ENCODE measurements at places on chromosomes 1 and 21.

DNA sequence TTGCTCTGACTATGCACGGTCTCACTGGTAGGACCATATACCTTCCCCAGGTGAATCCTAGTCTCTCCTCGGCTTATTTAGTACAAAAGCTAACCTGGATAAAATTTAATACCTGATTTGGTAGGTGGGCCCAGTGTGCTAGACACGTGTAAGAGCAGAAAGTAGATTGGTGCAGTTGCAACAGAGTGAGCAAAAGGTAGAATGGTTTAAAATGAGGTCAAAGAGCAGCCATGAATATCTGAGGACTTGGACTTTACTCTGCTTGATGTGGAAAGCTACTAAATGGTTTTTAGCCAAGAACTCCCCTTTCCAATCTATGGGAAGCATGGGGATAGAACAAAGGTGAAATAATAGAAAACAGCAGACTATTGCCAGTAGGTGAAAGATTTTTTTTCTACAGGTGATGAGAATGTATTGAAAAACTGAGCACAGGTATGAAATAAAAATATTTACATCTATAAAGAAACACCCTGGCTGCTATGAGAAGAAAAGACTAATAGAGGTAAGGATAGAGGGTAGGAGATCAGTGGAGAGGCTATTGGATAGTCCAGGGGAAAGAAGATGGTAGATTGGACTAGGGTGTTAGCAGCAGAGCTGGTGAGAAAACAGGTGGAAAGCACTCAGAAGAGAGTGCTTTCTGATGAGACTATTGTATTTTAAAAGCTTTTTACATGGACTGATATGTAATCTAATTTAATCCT lies 61.3 kb upstream of the BCL9 start:
- DNase-seq: no peak

- no peak for DNase-seq
Measured at GRCh38 chr1:221993444-221993948, 251.6 kb upstream of the DUSP10 start.

- DNase-seq: no peak
Measured at GRCh38 chr1:230083053-230083452, 16.0 kb downstream of the GALNT2 start.

- DNase-seq: no peak
Measured at GRCh38 chr1:214006845-214007244, 19.1 kb downstream of the PROX1 start.

DNA sequence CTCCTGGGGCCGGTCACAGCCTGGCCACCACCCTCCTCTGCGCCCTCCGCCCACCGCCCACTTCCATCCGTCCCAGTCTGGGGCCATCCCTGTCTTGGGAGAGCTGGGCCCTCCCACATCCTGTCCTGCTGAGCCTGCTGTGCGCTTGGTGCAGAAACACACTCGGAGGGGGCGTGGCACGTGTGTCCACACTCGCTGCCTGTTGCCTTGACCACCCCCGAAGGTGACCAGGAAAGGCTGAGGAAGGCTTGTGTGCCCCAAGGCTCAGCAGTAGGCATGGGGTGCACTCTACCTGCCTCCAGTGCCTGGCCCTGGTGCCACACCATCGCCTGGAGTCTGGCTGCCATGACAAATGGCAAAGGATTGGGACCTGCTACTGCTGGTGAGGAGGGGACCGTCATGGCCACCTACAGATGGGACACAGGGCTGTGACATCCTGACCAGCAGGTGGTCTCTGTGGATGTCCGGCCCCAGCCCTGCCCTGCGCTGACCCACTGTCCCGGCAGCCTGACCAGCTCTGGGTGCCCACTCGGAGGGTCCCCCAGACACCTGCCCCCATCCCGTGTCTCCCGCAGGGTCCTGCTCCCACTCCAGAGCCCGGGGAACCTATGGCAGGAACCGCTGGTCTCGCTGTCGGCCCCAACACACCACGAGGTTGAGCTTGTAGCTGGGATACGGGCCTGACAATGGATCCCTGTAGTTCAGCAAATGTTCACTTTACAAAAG lies 23.2 kb upstream of the PTTG1IP start:
- DNase-seq: no peak

DNA sequence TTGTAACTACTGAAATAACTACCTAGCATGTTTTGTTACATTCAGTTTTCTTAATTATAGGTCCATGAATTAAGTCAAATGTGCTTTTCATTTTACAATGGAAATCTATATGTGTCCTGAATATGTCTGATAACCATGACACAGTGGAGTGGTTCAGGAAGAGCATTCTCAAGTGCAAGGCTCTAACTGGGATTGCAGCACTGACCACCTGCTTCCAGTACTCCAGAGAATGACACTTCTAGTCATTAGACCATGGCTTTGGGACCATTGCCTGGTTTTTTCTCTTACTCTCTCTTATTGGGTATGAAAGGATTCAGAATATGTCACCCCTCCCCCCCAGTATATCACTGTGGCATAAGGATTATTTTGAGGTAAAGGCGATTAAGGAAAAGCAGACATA lies 204.9 kb upstream of the CACYBP start:
- no peak for DNase-seq

- DNase-seq: peak; percentile 37
Measured at GRCh38 chr1:17877896-17878295, 122.8 kb downstream of the ACTL8 start.

DNA sequence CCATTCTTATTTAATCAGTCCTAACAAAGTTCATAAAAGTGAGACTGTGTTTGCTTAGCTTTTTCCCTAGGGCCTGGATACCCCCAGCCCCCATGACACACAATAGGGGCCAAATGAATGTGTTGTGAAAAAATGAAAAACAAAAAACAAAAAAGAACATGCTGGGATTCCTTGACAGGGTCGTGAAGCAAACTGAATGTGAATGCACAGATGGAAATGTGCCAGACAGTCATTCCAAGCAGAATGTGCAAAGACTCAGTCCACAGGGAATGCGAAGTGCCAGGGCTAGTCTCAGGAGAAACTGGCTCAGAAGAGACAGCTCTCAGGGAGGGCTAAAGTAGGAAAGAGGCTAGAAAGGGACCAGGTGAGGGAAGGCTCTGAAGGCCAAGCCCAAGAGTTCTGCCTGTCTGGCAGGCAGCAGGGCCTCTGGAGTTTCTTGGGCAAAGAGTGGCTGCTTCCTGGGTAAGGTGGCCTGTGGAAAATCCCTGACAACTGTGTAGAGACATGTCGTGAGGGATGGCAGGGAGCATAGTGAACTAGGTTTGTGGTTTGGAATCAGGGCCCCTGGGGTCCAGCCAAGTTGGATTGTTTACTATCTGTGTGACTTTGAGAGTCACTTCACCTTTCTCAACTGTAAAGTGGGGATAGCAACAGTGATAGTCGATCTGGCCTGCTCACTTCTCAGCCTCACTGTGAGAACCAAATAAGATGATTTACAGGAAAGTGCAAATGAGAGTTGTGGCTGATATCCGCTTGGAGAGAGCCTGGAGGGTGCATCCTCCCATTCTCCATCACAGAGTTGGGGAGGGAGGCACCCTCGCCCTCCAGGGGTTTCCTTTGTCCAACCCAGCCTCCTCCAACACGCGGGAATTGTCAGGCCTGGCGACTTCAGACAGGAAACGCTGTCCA lies 1.2 kb upstream of the ADAM15 start:
- DNase-seq: peak; percentile 37

DNA sequence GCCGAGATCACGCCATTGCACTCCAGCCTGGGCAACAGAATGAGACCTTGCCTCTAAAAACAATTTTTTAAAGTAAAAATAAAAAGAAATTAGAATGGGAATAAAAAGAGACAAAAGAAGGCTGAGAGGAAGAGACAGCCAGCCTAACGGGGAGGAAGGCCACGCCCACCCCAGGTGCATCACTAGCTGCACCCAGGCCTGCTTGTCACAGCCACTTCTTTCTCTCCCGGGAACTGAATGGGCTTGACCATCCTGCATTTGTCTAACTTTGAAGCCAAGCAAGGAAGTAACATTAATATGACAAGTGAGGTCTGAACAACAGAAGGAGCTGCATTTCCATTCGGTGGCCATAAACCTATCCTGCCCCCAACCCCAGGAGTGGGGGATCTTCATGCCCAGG lies 20.8 kb upstream of the EFNA1 start:
- no peak for DNase-seq

DNA sequence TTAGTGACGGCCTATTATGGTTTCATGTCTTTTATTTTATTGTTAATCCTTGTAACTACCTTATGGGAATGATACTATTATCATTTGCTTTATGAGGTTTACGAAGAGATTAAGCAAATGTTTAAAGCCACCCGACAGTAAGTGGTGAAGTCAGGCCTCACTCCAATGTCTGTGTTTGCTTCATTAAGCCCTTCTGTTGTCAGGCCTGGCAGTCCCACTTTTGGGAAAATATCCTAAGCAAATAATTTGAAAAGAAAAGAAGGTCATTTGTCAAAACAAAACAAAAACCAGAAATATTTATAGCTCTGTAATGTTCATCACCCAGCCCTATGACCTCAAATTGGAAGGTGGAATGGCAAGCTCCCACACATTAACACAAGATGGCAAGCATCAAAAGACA lies 40.7 kb upstream of the USP24 start:
- no peak for DNase-seq

- peak; percentile 61 for DNase-seq
Measured at GRCh38 chr1:46653405-46653958, 14.7 kb downstream of the ATPAF1 start.

- DNase-seq: peak; percentile 68
Measured at GRCh38 chr1:179079113-179079761, 2.6 kb upstream of the TOR3A start.

- no peak for DNase-seq
Measured at GRCh38 chr1:121595089-121595488, 410.3 kb downstream of the SRGAP2C start.

DNA sequence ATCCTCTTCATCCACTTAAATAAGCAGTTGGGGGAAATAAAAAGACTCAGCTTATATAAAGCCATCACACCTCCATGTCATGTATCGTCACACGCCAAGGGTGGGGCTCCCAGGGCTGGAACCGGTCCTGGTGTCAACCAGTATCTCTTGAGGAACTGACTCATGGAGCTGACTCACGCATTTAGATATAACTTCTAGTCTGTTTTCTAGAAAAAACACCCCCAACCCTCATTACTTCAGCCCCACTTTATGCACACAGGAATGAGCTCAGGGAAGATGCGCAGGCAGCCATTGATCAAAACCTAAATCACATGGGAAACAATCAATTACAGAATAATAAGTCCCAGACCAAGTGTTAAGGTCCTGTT lies 6.9 kb upstream of the IL22RA1 start:
- peak; percentile 47 for DNase-seq

DNA sequence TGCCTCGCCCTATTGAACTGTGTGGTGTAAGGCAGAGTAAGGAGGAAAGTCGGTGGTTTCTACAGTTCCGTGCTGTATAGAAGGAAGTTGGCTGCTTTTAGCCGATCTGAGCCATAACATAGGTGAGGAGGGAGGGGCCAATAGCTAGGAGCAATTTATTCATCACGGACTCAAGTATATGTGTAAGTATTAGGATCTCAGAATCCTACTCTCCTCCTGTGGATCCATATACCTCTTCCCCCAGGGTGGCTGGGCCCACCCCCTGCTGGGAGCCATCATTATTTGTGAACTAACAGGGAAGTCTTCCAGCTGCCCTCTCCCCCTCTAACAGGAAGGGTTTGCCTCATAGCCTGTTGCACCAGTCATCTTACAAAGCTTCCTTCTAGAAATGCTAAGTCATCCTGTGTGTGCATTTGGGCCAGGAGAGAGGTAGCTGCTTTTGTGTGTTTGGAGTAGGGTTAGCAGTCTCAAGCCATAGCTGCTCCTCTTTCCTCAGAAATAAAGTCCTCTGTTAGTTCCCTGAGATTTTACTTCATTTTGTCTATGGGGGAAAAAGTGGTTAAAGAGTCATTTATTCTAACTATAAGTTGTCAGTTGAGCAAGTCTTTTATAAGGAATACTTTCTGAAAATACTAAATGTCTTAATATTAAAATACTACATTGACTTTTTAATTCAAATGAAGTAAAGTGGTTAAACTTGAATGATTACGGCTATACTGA lies 14.9 kb upstream of the CENPS start:
- peak; percentile 75 for DNase-seq

GRCh38 chr1:54304518-54304917 lies 101.7 kb downstream of the SSBP3 start:
- no peak for DNase-seq

GRCh38 chr1:25804244-25804963 lies 4.4 kb downstream of the SELENON start:
- peak; percentile 62 for DNase-seq

- peak; percentile 89 for DNase-seq
Measured at GRCh38 chr1:161721738-161722343, 497 bp downstream of the FCRLB start.

- peak; percentile 7 for DNase-seq
Measured at GRCh38 chr1:12436345-12436658, 181.7 kb downstream of the DHRS3 start.

GRCh38 chr1:210597555-210598134 lies 268.9 kb downstream of the HHAT start:
- peak; percentile 98 for DNase-seq

DNA sequence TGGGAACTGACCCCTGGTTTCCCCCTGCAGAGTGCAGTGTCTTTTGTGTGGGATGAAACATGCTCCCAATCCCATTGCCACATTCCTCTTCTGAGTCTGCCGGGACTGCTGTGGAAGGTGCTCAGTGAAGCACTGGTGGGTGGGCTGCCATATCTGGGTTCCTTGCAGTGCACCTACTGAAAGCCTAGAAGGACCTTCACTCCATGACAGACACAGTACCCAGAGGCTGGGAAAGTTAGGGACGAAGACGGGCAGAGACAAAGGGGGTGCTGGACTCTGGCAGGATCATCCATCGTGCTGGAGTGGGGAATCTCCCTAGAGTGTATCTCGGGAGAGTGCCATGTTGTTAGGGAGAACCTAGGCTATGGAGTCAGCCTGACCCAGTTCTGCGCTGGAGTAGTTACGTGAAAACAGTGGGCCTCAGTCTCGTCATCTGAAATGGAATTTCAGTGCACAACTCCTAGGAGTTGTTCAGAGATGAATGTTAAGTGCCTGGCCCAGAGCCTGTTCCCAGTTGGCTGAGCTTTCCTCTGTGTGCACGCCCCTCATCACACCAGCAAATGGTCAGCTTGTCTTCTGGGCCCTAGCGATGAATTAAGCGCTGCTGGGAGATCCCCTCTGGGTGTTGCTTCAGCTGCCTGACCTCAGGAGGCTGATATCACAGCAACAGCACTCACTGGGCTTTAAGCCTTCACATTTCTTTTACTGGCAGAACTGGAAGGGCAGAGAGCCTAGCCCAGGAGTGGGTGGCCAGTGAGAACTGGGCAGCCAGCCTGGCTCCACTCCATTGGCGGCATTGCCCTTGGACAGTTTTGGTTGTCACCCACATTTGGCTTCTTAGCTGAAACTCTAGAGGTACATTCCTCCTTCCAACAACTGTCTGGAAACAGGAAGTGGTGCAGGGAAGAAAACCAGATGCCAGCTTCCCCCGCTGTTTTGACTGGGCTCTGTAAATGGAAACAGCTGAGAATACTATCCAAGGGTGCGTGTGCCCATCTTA lies 479.8 kb upstream of the VAMP3 start:
- DNase-seq: peak; percentile 81

- no peak for DNase-seq
Measured at GRCh38 chr1:219669556-219669955, 56.7 kb upstream of the ZC3H11B start.

GRCh38 chr1:36465731-36466369 lies 1.7 kb upstream of the MRPS15 start:
- DNase-seq: peak; percentile 14

- no peak for DNase-seq
Measured at GRCh38 chr21:41147096-41147978, 20.6 kb upstream of the BACE2 start.

- DNase-seq: no peak
Measured at GRCh38 chr1:188355847-188356246, 1527.1 kb downstream of the PLA2G4A start.
